ENCODE measurements at places on chromosomes 1 and 21.

- peak; percentile 17 for DNase-seq
These were observed 95.5 kb upstream of the SGIP1 start for GRCh38 chr1:66438501-66438900.

GRCh38 chr1:3431686-3432085, 22.8 kb upstream of the ARHGEF16 start:
- no peak for DNase-seq

- DNase-seq, result peak; percentile 90
These were observed 18.6 kb downstream of the AZIN2 start for GRCh38 chr1:33099290-33100118.

GRCh38 chr1:218739426-218739825, 394.3 kb downstream of the TGFB2 start:
- DNase-seq, result no peak

GRCh38 chr1:182652933-182653332, 31.5 kb downstream of the RGS8 start:
- DNase-seq, result no peak
